ENCODE measurements at places on chromosomes 2 and 18. TPM values are rescaled to one million over a fixed set of nuclear protein-coding genes. Genes with fewer than 3 reads are reported as not detected.

The SPR gene
- 4.2 TPM for total RNA-seq

The METTL5 gene
- 29.7 TPM for total RNA-seq

The EFR3B gene
- 4.7 TPM for total RNA-seq

The ATP6V1B1 gene
- 1.6 TPM for total RNA-seq

The TEX44 gene
- not detected for total RNA-seq

The CCDC68 gene
- total RNA-seq: 0.52 TPM

The CAMKMT gene
- total RNA-seq: 5.2 TPM

The STARD6 gene
- total RNA-seq: not detected

The COLEC11 gene
- not detected for total RNA-seq

The ACKR3 gene
- 21.4 TPM for total RNA-seq

The OXER1 gene
- total RNA-seq: under 0.01 TPM

The MC5R gene
- total RNA-seq: 1.6 TPM

The TXNDC2 gene
- total RNA-seq: not detected

The MAB21L4 gene
- not detected for total RNA-seq

The RGPD4 gene
- not detected for total RNA-seq

Measured in skeletal muscle tissue (tissue), 5 donors.